ENCODE measurements at places on chromosomes 2 and 18.
A peak's percentile ranks its signal among the peaks of the same experiment; 100 is the strongest.

DNA sequence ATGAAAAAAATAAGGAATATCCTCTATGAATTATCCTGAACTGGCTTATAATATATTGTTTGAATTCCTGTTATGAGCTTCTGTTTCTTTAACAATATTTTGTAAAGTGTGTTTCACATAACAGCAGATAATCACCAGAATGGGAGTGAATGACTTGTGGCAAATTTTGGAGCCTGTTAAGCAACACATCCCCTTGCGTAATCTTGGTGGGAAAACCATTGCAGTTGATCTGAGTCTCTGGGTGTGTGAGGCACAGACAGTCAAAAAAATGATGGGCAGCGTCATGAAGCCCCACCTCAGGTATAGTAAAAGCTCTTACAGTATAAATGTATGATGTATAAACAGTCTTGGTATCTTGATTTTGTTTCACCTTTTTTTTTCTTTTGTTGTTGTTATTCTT is 5.9 kb downstream of the GEN1 start:
- no peak for DNase-seq

- DNase-seq: no peak
Measured at GRCh38 chr2:181250691-181251090, 206.5 kb upstream of the ITGA4 start.

- no peak for DNase-seq
Measured at GRCh38 chr2:28624793-28625701, 126.6 kb upstream of the PPP1CB start.

DNA sequence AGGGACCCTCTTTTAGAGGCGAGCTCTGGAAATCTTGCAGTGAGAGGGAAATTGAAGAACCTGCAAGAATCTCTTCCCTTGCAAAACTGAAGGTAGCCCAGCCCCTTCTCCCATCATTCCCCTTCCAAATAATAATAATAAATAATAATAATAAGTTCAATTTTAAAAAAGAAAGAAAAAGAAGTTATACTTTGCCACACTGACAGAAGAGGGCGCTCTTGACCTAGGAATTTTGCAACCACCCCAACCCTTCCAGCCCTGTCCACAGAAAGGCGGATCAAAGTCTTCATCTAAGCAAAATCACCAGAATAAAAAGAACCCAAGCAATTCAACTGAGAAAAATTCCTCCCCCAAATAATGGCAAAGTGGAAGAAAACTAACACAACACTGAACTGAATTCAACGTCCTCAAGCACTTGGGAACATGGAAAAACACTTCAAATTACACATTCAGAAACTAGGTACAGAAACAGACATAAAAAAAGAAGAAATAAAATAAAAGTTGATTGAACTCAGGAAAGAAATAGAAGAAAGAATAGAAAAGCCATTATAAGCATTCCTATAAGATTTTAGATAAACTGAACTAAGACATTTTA is 98.9 kb upstream of the GLS start:
- peak; percentile 44 for DNase-seq

GRCh38 chr18:13353084-13353823 is 134.7 kb downstream of the LDLRAD4 start:
- no peak for DNase-seq

GRCh38 chr2:19124135-19124534 is 234.3 kb downstream of the OSR1 start:
- DNase-seq: no peak

DNA sequence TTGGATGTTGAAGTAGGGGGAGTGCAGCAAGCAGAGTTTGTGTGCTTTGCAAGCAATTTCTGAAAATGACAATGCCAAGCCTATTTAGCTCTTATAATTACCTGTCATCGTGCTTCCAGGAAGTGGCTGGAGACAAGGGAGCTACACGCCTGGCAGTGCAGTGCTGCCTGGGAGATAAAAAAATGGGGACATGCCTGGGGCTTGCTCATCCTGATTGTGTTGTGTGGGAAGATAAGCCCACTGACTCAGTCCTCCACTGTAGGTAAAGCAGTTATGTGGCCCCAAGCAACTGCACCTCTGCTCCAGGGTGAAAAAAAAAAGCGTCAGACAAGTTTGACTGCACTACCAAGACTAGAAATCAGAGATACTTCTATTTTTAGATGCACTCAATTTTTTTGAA is 396.9 kb upstream of the NXPH2 start:
- no peak for DNase-seq

DNA sequence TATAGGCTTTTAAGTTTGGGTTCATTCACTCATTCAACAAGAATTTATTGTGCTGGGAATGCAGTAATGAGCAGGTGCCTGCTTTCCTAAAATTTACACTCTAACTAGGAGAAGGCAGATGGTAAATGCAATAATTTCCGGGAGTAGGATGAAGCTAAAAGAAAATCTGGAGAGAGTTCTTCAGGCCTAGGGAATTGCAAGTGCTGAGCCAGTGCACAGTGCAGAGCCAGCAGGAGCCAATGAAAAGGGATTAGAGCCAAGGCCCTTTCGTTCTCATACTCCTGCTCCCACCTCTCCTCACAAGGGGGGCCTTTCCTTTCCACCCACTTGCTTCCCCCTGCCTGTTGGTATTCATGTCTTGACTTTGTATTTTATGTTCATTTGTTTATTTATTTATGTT is 55.1 kb downstream of the CFAP221 start:
- DNase-seq: no peak

- DNase-seq: no peak
Measured at GRCh38 chr2:209942426-209942825, 60.0 kb upstream of the RPE start.

DNA sequence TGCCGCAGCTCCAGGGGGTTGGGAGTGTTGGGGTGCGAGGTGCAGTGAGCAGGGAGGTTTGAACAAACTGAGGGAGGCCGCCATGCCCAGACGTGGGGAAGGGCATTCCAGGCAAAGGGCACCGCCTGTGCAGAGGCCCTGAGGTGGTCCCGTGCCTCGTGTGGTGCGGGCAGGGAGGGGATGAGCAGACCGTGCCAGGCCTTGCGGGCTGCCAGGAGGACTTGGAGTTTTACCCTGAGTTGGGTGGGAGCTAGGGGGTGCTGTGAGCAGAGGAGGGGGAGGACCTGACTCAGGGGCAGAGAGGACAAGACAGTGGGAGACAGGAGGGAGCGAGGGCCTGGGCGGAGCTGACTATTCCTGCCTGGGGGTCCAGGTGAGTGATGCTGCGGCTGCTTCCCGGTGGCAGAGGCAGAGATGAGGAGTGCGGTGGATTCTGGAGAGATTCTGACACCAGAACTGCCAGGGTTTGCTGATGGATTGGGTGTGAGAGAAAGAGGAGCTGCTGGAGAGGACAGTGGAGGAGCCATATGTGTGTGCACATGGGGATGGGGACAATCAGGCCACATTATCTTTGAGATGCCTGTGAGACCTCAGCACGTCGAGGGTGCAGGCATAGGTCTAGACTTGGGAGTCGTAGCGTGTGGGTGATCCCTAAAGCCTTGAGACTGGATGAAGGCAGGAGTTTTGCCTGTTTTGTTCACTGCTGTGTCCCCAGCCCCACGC is 23.4 kb downstream of the ZAP70 start:
- no peak for DNase-seq

GRCh38 chr2:58594175-58594574 is 353.1 kb upstream of the FANCL start:
- DNase-seq: no peak

- DNase-seq: no peak
Measured at GRCh38 chr2:113148606-113149552, 21.5 kb downstream of the IL1RN start.

- DNase-seq: no peak
Measured at GRCh38 chr2:8606226-8606625, 75.6 kb upstream of the ID2 start.

DNA sequence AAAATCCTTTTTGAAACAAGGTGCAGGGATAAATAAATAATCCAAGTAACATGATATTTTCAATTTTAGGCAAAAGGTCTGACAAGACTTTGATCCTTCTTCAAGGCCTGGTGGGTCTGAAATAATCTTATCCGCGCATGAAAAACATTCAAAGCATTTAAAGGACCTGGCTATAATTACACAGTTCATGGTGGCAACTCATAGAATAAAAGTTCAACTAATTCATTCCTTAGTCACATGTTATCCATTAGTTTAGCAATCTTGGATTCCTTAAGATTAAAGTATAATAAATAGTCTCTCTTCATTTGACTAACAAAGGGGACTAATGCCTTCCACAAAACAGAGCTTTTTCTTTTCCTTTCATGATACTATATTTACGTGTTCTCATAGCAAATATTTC is 21.0 kb upstream of the SLC38A11 start:
- no peak for DNase-seq

- DNase-seq: no peak
Measured at GRCh38 chr2:164719996-164720941, 99.0 kb upstream of the GRB14 start.

- no peak for DNase-seq
Measured at GRCh38 chr2:217751192-217751591, 251.6 kb downstream of the TNS1 start.

DNA sequence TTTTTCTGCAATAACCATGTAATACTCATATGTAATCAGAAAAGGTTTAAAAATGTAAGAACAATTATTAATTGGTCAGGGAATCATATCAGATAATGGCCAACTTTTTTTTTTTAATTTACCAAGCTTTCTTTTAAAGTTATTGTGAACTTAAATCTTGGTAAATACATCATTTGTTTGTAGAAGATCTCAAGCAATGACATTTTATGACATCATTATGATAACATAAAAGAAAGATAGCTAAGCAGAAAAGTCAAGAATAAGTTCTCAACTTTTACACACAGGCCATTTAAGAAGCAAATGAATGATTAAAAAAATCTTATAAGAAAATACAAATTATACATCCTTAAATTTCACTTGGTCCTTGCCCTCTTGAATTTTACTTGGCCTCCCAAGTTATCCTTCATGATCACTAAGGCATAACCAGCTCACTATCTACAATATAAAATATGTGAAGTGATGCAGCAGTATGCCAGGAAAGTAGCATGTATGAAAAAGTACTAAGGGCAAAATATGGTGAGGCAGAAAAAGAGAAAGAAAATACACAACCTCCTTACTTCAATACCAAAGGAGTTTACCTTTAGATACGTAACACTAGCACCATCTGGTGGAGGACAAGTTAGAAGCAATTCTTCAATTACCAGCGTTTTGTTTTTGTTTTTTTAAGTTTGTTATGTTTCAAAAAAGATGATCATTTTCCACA is 116.6 kb downstream of the SRBD1 start:
- DNase-seq: peak; percentile 54

DNA sequence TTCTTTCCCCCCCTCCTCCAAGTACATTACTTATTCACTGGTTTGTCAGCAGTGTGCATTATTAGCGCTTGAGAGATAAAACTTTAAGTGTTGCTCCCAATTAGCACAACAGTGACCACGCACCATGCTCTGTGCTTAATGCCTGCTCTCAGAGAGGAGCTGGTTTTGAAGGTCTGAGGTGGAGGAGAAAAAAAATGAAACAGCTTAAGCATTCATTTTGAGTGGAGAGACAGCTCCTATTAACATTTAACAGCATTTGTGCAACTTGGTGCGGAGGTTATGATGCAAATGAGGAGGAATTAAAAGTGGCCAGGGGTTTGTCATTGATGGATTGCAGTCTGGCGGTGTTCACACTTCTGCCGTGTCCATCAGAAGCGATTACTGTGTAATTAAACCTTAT is 141.8 kb downstream of the FIGN start:
- DNase-seq: no peak

DNA sequence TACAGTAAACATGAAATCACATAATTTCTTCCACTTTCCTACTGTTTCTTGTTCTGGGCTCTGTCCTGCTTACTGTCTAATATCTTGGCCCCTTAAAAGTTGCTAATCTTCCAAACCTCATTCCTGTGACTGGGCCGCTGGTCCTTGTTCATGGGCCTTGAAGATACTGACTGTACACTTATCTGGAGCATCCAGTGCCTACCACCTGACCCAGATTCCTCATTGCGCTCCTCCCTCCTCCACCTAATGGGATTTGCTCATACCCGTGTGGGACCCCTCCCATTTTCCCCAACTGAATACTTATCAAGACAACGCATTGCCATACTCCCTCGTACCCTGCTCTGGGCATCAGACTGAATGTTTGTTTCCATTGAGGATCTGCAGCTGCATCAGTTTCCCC is 6.1 kb upstream of the IL37 start:
- DNase-seq: no peak

GRCh38 chr2:26730549-26731344 is 33.3 kb upstream of the SLC35F6 start:
- no peak for DNase-seq

DNA sequence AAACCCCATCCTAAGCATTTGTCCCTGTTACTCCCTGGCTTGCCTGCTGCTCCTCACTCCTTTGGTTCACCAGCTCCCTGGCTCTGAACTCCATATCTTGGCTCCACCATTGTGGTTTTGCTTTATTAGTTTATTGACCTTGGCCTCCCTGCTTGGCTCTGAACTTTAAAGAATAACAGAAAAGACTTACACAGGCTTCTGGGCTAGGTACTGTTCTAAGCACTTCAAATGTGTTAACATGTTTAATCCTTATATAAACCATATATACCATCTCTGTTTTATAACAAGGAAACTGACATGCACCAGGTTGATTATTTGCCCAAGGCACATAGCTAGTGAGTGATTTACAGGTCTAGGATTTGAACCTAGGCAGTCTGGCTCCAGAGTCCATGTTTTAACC is 149.7 kb upstream of the CAPN13 start:
- DNase-seq: no peak

DNA sequence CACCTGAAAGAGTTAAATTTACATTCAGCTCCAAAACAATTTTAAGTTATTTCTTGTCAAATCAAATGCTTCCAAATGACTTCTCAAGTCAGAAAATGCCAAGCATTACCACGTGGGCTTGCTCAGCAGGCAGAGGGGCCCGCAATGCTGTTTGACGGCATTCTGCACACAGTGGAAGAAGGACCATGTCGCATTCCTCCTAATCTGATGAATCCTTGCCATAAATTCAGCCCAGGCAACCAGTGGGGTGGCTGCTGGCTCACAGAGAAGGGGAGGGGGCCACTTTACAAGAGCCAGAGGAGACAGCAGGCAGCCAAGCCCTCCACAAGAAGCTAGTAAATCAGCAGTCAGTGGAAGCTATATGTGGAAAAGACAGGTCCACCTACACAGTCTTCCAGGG is 56.7 kb downstream of the OSR1 start:
- no peak for DNase-seq

- DNase-seq: no peak
Measured at GRCh38 chr2:217412721-217413120, 552.9 kb upstream of the TNP1 start.

- no peak for DNase-seq
Measured at GRCh38 chr18:80159713-80160636, 50.9 kb downstream of the ADNP2 start.

DNA sequence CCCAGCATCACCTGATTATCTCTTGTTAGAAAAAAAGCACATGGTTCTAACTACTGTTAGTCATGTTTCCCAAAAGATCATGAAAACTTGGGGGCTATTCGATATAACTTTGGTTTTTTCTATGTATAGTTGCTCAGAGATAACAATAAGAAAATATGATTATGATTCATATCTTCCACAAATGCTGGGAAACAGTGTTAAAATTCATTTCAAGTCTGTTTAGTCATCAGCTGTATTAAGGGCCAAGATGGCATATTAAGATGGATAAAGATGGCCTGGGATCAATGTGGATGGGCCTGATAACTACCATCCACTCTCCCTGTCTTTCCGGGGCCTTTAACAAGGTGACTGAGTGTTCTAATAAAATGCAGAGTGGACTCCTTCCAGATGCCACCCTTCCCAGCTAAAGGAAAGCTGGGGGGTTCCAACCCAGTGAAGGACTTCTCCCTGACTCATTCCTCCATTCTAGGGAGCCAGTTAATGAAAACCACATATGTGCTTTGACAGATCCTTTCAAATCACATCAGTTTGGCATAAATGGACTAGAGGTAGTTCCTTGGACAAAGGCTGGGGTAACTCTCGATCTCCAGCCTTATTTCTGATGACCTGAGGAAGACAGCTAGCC is 221.6 kb downstream of the VAPA start:
- DNase-seq: no peak

- DNase-seq: no peak
Measured at GRCh38 chr2:145851730-145852129, 1331.8 kb upstream of the ZEB2 start.

Data from neuronal stem cell (in vitro differentiated cells).